ENCODE measurements at places on chromosomes 3 and 15.

GRCh38 chr15:31554261-31554660, 227.6 kb downstream of the KLF13 start:
- DNase-seq = no peak

DNA sequence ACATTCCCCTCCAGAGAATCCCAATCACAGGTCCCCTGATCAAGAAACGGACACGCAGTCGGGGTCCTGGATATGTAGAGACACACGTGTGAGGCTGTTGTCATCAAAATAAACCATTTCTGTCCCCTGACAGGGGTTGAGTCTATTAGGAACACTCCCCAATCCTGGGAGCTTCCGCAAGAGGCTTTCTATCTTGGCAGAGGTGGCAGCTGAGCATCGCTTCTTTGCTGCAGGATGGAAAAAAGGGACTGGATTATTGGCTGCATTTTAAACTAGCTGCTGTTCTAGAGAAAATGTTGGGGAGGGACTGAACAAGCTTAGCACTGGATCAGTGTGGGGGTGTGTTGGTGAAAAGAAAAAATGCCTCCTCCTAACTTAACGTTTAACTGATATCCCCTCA, 2.5 kb upstream of the CNTN4 start:
- DNase-seq = no peak

GRCh38 chr3:135975536-135975935, 10.0 kb downstream of the PPP2R3A start:
- no peak for DNase-seq

DNA sequence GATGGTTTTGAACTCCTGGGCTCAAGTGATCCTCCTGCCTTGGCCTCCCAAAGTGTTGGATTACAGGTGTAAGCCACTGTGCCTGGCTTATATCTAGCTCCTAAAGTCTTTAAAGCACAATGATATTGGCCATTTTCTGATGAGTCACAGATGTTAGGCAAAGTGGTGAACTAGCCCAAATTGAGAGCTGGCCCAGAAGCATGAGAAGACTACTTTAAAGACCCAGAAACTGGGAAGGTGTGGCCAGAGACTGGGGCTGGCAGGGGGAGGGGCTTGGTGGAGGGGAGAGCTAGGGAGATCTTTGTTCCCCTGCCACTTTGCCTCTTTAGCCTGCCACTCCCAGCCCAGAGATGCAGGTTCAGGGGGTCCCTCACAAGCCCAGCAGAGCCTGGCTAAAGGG, 21.6 kb downstream of the CHRNA3 start:
- no peak for DNase-seq

DNA sequence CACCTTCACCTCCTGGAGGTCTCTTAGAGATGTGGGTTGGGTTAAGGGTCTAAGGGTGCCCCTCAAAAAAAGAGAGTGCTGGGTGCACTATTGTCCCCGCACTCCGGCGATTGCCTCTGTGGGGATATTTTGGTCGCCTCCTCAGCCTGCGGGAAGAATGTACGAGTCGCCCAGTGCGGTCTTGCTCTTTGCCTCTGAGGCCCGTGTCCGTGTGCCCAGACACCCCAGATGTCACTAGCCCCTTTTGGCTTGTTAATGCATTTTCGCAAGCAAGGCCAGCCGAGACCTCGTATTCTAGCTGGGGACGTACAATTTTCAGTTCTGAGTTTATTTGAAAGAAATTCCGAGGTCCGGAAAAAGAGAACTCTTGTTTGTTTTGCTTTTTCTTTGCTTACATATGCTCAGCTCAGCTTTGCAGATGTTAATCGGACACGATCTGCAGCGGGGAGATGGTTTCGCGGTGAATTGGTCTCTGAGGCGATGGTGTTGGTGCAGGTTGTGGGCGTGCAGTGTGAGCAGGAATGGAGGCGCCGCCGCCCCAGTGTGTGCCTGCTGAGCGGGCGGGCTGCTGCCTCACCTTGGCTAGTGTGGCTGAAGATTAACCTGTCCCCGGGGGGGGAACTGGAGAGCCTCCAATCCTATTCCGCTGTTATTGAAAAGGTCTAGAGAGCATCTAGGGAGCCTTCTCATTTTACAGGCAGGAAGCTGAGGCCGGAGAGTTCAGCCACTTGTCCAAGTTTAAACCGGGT, 1.4 kb downstream of the ST6GAL1 start:
- DNase-seq = no peak

DNA sequence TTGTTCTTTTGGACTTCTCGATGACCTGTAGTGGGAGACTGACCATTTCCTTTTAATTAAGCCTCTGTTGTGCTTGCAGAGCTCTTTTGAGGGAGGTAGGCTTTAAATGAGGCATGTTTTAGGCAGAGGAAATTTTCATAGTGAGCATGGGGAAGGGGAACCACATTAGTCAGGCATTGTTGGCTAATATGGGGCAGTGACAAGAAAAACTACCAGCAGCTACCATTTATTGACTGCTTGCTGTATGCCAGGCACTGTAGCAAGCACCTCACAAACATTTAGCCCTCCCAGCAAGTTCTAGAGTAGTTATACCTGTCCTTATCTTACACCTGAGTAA, 10.9 kb downstream of the ATG7 start:
- DNase-seq = no peak

DNA sequence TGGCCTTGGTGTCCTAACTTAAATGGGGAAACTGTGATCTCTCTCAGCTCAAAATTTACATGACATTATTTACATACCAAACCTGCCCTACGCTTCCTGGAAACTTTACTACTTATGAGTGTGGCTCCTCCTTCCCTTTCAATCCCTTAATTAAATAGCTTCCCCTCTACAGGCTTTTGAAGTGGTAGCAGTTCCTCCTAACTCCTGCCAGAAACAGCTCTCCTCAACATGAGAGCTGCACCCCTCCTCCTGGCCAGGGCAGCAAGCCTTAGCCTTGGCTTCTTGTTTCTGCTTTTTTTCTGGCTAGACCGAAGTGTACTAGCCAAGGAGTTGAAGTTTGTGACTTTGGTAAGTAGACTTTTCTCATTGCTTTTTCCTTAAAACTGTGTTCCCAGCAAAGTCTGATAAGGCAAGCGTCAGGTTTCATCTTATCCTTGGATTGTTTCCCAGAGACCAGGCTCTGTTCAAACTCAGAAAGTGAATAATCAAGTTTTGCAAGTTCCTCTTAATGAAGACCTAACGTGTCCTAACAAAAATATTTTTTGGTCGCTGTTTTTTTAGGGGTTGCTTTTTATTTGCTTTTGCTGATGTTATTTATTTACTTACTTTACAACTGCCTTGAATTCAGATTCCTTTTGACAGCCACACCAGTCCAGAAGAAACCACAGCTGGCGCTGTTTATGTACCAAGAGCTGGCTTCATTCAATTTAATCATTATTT, at the start of gene ACP3:
Gene ACP3, plus strand, starts transcription at position 179 of the 720 bp plus-strand sequence. Its CDS starts 50 bp downstream, at position 229.
- DNase-seq = no peak

GRCh38 chr3:42176242-42177034, 85.3 kb downstream of the TRAK1 start:
- DNase-seq = no peak

DNA sequence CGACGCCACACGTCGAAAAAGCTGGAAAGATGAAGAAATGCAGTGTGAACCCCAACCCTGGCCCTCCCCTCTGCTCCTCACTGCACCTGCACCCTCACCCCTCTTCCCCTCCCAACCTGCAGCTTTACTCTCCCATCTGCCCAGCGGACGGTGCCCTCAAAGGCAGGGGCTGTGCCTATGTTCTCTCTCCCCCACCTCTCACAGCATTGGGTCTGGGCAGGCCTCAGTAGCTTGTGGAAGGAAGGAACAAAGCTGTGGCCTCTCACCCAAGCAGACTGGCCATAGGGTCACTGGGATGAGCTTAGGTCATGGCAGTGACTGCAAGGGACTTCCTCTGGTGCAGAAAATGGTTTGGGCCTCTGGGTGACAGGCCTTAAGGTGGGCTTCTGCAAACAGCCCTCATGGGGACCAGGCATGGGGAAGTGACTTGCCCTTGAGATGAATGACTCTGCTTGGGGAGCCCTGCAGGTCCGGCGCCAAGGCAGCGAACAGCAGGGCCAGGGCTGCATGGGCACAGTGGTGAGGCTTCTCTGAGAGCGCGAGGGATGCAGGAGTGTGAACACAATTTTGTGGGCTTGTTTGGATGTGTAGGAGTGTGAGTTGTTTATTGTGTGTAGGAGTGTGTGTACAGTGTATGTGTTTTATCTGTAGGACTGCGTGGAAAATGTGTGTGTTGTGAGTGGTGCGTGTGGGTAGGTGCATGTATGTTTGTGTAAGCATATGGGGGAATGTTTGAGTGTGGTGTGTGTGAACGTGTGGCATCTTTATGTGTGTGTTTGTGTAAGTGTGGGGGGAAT, 29.2 kb downstream of the SRPRB start:
- DNase-seq = no peak

- no peak for DNase-seq
These were observed 24.8 kb downstream of the IL16 start for GRCh38 chr15:81221449-81221848.

GRCh38 chr3:65173841-65174240, 486.0 kb upstream of the ADAMTS9 start:
- no peak for DNase-seq

- DNase-seq = no peak
These were observed 157.2 kb downstream of the PTPRG start for GRCh38 chr3:61718565-61718964.

GRCh38 chr3:62151591-62151990, 221.8 kb downstream of the FEZF2 start:
- no peak for DNase-seq

DNA sequence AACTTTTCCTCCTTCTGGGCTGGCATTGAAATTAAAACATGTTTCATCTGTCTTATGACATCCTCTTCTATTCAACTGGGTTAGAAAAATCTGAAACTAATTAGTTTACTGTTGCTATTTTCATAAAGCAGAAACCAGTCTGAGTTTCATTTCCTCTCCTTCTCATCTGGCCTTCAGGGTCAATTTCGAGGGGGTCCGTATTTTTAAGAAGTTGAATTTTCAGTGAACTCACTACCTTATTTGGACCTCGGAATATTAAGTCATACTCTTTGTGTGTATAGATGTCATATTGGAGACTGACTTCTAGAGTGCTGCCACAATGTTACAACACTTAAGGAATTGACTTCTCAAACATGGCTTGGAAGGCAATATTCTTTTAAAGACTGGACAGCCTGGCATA, 485.9 kb downstream of the SQOR start:
- no peak for DNase-seq

DNA sequence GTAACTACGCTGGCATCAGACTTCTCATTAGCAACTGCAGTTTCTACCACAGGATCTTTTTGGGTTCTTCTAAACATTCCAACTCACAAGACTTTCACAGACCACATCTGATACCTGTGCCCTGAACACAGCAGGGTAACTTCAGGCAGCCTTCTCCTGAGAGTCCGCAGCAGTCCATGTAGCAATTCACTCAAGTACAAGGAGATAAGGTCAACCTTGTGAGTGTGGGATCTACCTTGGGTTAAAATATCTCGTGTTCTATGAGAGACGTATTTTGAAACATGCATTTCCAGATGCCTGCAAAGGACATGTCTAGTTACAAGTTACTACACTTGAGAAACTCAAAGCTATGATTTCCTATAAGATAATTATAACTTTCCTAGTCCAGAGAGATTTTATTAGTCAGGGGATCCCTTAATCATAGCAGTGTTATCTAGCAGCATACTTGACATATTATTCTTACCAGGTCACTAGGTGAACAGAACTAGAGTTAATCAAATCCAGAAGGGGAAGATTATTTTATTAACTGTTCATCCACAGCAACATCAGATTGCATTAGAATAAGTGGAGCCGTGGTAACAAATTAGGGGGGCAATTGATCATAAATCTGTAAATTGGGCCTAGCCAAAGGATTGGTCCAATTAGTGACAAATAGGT, 66.4 kb downstream of the ASTE1 start:
- DNase-seq = no peak

DNA sequence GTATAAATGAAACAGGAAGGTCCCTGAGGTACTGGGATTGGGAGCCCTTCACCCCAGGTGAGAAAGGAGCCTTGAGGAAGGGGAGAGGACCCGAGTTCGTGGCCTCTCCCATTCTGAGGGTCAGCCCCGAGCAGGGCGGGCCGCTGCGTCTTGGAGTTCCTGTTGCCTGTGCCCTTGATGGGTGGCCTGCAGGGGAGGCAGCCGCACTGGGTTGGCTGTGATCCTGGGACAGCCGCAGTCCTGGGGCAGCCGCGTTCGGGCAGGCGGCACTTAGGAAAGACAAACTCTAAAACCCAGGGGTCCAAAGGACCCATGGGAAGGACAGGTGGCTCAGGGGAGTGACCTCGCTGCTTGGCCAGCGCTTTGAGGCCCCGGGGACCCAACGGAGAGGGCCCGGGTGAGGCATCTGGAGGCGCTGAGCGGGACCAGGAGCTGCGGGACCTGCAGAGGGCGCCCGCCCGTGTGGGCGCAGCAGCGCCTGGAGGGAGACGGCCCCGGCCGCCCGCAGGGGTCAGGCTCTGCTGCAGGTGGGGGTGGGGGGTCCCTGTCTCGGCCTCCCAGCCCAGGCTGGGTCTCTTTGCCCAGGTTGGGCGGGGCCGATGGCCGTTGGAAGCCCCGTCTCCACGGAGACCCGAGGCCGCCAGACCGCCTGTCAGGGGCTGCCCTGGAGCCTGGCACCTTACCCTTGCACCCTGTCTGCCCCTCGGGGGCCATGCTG, 65.1 kb downstream of the HMCES start:
- DNase-seq = no peak
